B cell (primary cell): ENCODE measurements at places on chromosomes 7 and 10. TPM values are rescaled to one million over a fixed set of nuclear protein-coding genes. Genes with fewer than 3 reads are reported as not detected.

The IFIT1B gene
- not detected in 2 replicates for total RNA-seq

- H3K27me3 ChIP-seq: peaks cover 26% of the 10 kb centered on the region
- H3K4me3 ChIP-seq: no peak overlapping the region
- H3K36me3 ChIP-seq: no peaks in the 10 kb centered on the region
- H3K27ac ChIP-seq: no peak overlapping the region
- peaks cover 8% of the 10 kb centered on the region for H3K4me1 ChIP-seq
- no peak for DNase-seq
Measured at GRCh38 chr7:1181031-1181430, 21.0 kb upstream of the ZFAND2A start.

- no peak overlapping the region for H3K4me3 ChIP-seq
- DNase-seq: no peak
- H3K27ac ChIP-seq: no peak overlapping the region
- H3K36me3 ChIP-seq: no peaks in the 10 kb centered on the region
Measured at GRCh38 chr7:141231018-141231792, 157.3 kb downstream of the TMEM178B start.

DNA sequence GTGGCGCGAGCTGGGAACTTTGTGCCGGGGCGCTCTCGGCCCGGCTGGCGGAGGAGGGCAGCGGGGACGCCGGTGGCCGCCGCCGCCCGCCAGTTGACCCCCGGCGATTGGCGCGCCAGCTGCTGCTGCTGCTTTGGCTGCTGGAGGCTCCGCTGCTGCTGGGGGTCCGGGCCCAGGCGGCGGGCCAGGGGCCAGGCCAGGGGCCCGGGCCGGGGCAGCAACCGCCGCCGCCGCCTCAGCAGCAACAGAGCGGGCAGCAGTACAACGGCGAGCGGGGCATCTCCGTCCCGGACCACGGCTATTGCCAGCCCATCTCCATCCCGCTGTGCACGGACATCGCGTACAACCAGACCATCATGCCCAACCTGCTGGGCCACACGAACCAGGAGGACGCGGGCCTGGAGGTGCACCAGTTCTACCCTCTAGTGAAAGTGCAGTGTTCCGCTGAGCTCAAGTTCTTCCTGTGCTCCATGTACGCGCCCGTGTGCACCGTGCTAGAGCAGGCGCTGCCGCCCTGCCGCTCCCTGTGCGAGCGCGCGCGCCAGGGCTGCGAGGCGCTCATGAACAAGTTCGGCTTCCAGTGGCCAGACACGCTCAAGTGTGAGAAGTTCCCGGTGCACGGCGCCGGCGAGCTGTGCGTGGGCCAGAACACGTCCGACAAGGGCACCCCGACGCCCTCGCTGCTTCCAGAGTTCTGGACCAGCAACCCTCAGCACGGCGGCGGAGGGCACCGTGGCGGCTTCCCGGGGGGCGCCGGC is 870 bp downstream of the FZD1 start:
- H3K4me3 ChIP-seq: peak overlapping the region; percentile 57
- no peak overlapping the region for H3K27ac ChIP-seq
- no peaks in the 10 kb centered on the region for H3K36me3 ChIP-seq
- peaks cover 39% of the 10 kb centered on the region for H3K27me3 ChIP-seq

The CNTNAP2 gene
- 7.0 and 7.4 TPM in 2 replicates for total RNA-seq

GRCh38 chr7:25454562-25455041 is 226.3 kb upstream of the NPVF start:
- no peak overlapping the region for H3K4me3 ChIP-seq
- DNase-seq: no peak
- H3K36me3 ChIP-seq: no peaks in the 10 kb centered on the region
- H3K27me3 ChIP-seq: no peaks in the 10 kb centered on the region

The NPTX2 gene
- not detected in 2 replicates for total RNA-seq

DNA sequence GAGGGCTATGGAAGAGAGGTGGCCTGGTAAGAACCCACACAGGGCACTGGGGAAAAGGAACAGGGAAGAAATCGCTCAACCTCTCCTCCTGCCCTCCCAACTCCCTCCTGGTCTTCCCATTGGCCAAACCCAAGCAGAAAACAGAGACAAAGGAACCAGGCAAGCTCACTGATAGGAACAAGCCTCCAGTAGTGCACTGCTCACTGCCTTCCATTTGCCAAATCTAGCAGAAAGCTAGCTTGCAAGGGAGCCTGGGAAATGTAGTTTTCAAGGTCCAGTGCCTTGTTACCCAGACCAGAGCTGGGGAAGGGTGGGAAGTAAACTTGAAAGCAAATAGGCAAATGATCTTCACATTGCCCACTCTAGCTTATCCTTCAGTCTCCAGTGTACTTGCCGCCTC is 556.1 kb upstream of the AUTS2 start:
- no peaks in the 10 kb centered on the region for H3K27me3 ChIP-seq
- H3K36me3 ChIP-seq: no peaks in the 10 kb centered on the region
- DNase-seq: no peak

The KCNMA1 gene
- 2.8 and 3.1 TPM in 2 replicates for total RNA-seq

GRCh38 chr10:110618230-110618610 is 25.9 kb upstream of the RBM20 start:
- H3K27me3 ChIP-seq: no peaks in the 10 kb centered on the region
- no peak overlapping the region for H3K27ac ChIP-seq
- no peak overlapping the region for H3K4me3 ChIP-seq
- no peaks in the 10 kb centered on the region for H3K36me3 ChIP-seq
- H3K4me1 ChIP-seq: peaks cover 4% of the 10 kb centered on the region

The NCF1 gene
- 183 and 189 TPM in 2 replicates for total RNA-seq

DNA sequence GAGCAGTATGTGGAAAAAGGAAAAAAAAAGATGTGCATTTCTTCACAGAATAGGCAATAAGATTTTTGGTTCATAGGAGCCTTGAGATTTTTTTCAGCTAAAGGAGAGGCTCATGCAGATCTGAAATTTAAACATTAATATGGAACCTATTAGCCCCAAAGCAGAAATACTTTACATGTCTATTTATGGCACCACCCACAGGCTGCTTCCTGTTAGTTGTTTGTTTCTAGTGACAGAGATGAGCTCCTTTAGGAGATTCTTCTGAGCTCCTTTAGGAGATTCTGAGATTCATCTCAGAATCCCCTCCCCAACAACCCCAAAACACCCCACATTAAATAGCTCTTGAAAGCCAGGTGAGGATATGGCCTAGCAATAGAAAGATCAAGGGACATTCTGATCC is 27.9 kb upstream of the HPS1 start:
- no peak overlapping the region for H3K4me3 ChIP-seq
- DNase-seq: no peak
- H3K36me3 ChIP-seq: no peaks in the 10 kb centered on the region
- H3K27me3 ChIP-seq: no peaks in the 10 kb centered on the region
- peak overlapping the region; percentile 44 for H3K27ac ChIP-seq

DNA sequence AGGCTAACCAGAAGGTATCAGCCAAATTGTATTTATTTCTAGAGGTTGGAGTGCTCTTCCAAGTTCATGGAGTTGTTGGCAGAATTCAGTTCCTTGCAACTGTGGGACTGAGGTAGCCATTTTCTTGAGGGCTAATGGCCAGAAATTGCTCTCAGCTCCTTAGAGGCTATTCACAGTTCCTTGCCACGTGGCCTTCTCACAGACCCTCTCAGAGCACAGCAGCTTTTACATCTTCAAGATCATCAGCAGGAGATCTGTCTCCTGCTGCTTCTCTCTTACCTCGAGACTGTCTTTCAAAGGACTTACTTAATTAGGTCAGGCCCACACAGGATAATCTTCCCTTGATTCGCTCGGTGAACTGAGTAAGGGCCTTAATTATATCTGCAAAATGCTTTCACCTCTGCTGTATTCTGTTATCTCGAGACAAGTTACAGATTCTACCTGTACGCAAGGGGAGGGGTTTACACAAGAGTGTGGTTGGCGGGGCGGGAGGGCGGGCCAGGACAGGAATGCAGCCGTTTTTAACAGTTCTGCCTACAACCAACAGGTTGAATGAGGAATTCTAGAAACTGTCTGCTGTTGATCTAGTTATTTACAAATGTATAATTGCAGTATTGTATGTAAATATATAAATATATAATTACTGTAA is 15.0 kb downstream of the MIOS start:
- no peaks in the 10 kb centered on the region for H3K27me3 ChIP-seq
- peaks cover 14% of the 10 kb centered on the region for H3K4me1 ChIP-seq
- no peak overlapping the region for H3K27ac ChIP-seq
- no peak for DNase-seq

- no peak for DNase-seq
- H3K4me3 ChIP-seq: no peak overlapping the region
- no peak overlapping the region for H3K27ac ChIP-seq
- H3K27me3 ChIP-seq: no peaks in the 10 kb centered on the region
Measured at GRCh38 chr7:390761-391410, 100.9 kb downstream of the FOXL3 start.

DNA sequence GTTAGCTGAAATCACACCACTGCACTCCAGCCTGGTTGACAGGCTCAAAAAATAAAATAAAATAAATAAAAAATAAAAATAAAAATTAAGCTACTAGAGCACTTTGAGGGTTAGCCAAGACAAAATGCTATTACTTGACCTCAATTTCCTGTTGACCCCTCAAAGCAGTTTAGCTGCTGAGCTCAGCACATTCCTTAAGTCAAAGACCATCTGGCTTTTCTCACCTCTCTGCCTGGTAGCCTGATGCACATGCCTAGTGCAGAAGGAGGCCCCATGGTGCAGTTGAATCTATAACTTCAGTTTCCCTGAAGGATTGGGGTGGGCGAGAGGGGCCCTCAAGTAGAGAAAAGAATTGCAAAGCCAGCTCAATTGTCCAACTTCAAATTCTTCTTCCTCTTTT is 211.1 kb upstream of the GALNT17 start:
- no peaks in the 10 kb centered on the region for H3K27me3 ChIP-seq
- no peak overlapping the region for H3K27ac ChIP-seq
- no peaks in the 10 kb centered on the region for H3K4me1 ChIP-seq
- no peak overlapping the region for H3K4me3 ChIP-seq
- DNase-seq: no peak

- no peaks in the 10 kb centered on the region for H3K36me3 ChIP-seq
- no peak overlapping the region for H3K4me3 ChIP-seq
- H3K4me1 ChIP-seq: no peaks in the 10 kb centered on the region
- no peaks in the 10 kb centered on the region for H3K27me3 ChIP-seq
- no peak for DNase-seq
Measured at GRCh38 chr10:102195296-102195870, 30.7 kb upstream of the ELOVL3 start.

DNA sequence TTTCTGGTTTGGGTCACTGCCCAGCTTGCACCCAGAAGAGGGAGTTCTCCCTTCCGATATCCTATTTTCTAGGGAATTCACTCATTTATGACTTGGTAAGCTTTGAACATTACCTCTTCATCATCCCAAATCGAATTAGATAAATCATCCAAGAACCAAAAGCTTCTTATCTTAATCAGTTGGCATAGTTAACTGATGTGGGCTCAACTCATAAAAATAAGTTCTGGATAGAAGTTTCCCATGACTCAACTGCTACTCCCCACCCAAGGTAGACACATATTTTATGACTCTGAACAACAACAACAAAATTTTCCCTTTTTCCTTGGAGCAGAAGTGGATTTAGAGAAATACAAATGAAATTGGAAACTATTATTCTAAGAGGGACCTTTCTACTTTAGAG is 102.9 kb upstream of the CCDC6 start:
- H3K4me1 ChIP-seq: no peaks in the 10 kb centered on the region
- H3K36me3 ChIP-seq: no peaks in the 10 kb centered on the region
- DNase-seq: no peak
- H3K4me3 ChIP-seq: no peak overlapping the region

DNA sequence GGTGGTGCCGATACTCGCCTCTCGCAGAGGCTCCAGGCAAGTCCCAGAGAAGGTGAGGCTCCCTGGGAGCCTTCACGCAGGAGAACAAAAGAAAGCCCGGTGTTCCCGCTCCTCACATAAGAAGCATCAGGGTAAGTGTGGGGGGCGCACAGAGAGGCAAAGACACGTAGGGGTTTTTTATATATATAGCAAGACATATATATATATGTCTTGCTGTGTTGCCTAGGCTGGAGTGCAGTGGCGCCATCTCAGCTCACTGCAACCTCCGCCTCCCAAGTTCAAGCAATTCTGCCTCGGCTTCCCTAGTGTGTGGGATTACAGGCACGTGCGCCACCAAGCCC is 61.3 kb downstream of the PDIA4 start:
- H3K4me3 ChIP-seq: peak overlapping the region; percentile 30
- no peaks in the 10 kb centered on the region for H3K36me3 ChIP-seq
- no peak overlapping the region for H3K27ac ChIP-seq
- H3K4me1 ChIP-seq: peaks cover 27% of the 10 kb centered on the region
- DNase-seq: no peak
- no peaks in the 10 kb centered on the region for H3K27me3 ChIP-seq

The CYP2W1 gene
- not detected in 2 replicates for total RNA-seq

GRCh38 chr7:139645572-139646523 is 122.4 kb downstream of the CLEC2L start:
- H3K36me3 ChIP-seq: no peaks in the 10 kb centered on the region
- DNase-seq: peak; percentile 83
- H3K4me1 ChIP-seq: peaks cover 39% of the 10 kb centered on the region
- no peak overlapping the region for H3K27ac ChIP-seq
- no peak overlapping the region for H3K4me3 ChIP-seq
- H3K27me3 ChIP-seq: no peaks in the 10 kb centered on the region

DNA sequence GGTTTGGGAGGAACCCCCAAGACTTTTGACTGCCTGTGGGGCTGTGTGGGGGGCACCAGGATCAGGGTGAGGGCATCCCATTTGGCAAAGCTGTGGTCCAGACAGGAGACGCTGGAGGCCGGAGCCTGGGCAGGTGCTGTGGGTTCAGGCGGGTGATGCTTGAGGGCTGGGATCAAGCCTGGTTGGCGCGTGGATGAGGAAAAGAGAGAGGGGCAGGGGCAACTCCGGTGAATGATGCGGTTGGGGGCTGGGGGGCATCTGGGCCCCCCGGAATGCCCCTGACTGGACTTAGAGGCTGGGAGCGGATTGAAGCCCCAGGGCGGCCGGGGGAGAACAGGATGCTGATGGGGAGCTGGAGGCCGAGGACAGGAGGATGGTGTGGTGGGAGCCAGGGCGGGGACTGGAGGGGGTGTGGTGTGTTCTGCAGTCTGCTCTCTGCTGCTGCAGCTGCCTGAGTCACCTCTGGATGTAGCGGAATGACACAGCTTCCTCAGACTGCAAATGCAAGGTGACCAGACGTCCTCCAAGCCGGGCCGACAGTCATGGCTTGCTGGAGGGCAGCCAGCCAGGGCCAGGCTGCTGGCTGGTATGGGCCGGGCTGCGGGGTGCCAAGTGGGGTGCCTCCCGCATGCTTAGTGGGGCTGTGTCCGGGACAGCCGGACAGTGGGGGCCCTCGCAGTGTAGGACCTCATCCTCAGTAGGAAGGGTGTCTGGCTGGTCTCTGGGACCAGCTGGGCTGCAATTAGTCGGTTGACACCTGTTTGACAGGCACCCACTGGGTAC is 3.2 kb downstream of the MAFK start:
- H3K4me3 ChIP-seq: no peak overlapping the region
- peak overlapping the region; percentile 84 for H3K27ac ChIP-seq
- H3K27me3 ChIP-seq: no peaks in the 10 kb centered on the region
- peak; percentile 24 for DNase-seq

DNA sequence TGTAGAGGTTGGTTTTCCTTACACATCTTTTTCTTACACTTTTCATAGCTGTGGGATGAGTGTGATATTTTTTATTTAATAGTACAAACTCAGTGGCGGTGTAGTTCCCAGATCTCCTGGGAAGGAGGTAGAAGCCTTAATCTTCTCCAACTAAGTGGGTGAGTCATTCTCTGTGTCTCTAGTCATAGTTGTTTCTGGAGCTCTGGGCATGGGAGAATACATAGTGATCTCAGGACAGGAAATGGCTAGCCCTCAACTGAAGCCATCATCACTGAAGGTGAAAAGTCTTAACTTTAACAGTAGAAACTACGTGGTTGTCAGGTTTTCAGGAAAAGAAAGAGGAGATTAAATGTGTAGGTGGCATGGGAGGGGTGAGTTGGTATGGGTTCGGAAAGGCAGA is 319.4 kb upstream of the FZD8 start:
- no peaks in the 10 kb centered on the region for H3K27me3 ChIP-seq
- H3K4me3 ChIP-seq: no peak overlapping the region
- no peaks in the 10 kb centered on the region for H3K36me3 ChIP-seq
